ENCODE measurements at places on chromosomes 12 and 14.
A peak's percentile ranks its signal among the peaks of the same experiment; 100 is the strongest.

GRCh38 chr12:71430756-71431155, 8.8 kb upstream of the LGR5 start:
- DNase-seq, result no peak

GRCh38 chr14:51602310-51602709, 49.4 kb upstream of the FRMD6 start:
- DNase-seq, result no peak

DNA sequence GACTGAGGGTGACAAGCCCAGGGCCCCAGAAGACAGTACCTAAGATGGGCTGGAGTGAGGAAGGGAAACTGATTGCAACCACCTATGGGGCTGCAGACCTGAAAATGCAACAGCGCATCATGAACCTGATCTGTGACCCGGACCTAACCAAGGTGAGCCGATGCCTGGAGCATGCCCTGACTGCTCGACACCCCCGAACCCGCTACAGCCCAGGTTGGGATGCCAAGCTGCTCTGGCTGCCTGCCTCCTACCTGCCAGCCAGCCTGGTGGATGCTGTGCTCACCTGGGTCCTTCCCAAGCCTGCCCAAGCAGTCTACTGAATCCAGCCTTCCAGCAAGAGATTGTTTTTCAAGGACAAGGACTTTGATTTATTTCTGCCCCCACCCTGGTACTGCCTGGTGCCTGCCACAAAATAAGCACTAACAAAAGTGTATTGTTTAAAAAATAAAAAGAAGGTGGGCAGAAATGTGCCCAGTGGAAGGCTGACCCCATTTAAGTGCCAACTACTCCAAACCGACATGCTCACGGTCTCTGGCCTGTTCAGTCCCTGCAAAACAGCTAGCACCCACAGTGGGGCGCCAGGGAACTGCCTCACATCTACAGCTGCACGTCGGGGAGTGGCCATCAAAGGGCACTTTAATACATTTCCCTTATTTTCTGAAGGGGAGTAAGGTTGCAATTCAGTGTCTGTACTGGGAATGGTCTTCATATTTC, 4.2 kb downstream of the RDH5 start:
- peak; percentile 67 for DNase-seq

DNA sequence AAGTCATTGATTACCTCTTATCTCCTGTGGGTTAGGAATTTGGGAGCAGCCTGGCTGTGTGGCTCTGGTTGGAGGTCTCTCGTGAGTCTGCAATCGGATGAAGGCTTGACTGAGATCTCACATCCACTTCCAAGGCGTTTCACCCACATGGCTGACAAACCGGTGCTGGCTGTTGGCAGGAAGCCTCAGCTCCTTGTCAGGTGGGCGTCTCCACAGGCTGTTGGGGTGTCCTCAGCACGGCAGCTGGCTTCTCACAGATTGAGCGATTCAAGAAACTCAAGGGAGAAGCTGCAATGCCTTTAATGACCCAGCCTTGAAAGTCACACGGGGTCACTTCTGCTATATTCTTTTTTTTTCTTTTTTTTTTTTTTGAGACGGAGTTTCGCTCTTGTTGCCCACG, 28.6 kb upstream of the CORO1C start:
- no peak for DNase-seq

DNA sequence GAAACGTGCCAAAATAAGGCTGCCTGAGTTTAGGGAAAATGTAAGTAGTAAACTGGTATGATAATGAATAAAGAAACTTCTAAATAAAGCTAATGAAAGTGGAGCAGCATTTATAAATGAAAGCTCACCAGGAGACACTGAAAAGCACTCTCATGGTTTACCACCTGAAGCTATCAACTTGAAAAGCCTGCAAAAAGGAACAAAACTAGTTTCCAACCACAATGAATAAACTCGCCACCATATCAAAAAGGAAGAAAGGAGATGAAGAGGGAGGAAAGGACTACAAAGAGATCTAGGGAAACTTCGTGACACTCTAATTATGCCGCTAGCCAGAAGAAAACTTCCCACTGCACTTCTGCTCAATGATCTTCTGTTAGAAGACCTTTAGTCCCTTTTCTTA, 66.7 kb downstream of the MED13L start:
- DNase-seq, result no peak

GRCh38 chr12:72338437-72338836, 66.3 kb downstream of the TRHDE start:
- DNase-seq, result no peak

- DNase-seq, result no peak
Observed at GRCh38 chr14:49134940-49135339, 451.2 kb downstream of the RPS29 start.

DNA sequence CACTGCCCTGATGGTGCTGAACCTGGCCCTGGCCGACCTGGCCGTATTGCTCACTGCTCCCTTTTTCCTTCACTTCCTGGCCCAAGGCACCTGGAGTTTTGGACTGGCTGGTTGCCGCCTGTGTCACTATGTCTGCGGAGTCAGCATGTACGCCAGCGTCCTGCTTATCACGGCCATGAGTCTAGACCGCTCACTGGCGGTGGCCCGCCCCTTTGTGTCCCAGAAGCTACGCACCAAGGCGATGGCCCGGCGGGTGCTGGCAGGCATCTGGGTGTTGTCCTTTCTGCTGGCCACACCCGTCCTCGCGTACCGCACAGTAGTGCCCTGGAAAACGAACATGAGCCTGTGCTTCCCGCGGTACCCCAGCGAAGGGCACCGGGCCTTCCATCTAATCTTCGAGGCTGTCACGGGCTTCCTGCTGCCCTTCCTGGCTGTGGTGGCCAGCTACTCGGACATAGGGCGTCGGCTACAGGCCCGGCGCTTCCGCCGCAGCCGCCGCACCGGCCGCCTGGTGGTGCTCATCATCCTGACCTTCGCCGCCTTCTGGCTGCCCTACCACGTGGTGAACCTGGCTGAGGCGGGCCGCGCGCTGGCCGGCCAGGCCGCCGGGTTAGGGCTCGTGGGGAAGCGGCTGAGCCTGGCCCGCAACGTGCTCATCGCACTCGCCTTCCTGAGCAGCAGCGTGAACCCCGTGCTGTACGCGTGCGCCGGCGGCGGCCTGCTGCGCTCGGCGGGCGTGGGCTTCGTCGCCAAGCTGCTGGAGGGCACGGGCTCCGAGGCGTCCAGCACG, 4.7 kb downstream of the LTB4R start:
- DNase-seq, result peak; percentile 40

GRCh38 chr12:16606201-16606849, 363 bp upstream of the LMO3 start:
- peak; percentile 28 for DNase-seq

DNA sequence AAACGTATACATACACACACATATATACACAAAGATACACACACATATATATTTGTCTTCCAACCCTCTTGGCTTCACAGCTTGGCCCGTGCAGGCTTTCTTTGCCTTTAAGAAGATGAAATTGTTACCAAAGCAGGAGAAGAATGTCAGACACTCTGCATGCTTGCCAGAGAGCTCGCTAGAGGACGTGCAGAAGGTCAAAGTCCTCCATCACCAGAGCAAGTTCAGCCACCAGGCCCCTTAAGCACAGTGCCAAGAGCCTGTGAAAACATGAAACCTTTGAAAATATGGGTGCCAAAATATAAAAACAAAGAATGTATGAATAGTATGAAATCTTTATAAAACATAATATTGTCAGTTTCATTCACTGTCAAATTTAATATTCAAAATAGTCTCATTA, 14.9 kb upstream of the MCRS1 start:
- DNase-seq, result peak; percentile 8

All from fibroblast of villous mesenchyme (primary cell).